ENCODE measurements at places on chromosomes 2 and 18.

- DNase-seq: no peak
Observed at GRCh38 chr18:54888933-54889332, 60.7 kb downstream of the RAB27B start.

DNA sequence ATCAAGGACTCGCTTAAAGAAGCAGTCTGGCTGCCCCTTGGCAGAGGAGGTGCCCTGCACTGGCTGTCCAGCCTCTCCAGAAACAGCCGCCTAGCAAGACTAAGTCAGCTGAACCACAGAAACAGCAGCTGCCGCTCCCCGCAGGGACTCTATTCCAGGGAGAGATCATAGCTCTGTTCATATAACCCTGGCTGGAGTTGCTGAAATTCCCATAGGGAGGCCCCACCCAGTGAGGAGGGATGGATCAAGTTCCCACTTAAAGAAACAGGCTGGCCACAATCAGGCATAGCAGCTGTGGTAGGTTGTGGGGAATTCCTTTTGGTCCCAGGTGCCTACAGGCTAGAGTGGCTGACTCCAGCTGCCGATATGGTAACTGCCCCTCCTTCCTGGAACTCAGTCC is 74.2 kb upstream of the MC4R start:
- no peak for DNase-seq

- DNase-seq: no peak
Observed at GRCh38 chr2:217142649-217143266, 282.9 kb upstream of the TNP1 start.

- DNase-seq: no peak
Observed at GRCh38 chr2:55080204-55080738, 30.0 kb upstream of the RTN4 start.

DNA sequence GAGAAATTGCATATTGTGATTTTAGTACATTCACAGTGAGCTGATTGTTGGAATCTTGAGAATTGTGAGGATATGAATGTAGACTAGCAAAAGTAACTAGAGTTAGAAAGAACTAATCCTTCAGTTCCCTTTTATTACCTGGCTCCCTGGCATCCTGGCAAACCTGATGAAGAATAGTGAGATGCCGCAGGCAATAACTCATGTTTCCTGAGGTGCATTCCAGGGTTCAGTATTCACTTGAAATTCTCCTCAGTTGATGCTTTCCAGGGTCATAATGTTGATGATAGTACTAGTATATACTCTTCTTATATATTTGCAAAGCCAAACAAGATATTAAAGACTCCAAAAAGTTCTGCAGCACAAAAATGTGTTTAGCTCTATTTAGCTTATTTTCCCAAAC is 432.1 kb upstream of the CELF4 start:
- DNase-seq: no peak

All from stimulated activated CD4-positive, alpha-beta T cell treated with anti-CD3 and anti-CD28 coated beads, Interleukin-1b, Interleukin-23, amount 100 ng/mL, for 1 hour (primary cell).